ENCODE measurements at places on chromosomes 16 and 17. TPM values are rescaled to one million over a fixed set of nuclear protein-coding genes. Genes with fewer than 3 reads are reported as not detected.
A peak's percentile ranks its signal among the peaks of the same experiment; 100 is the strongest.

DNA sequence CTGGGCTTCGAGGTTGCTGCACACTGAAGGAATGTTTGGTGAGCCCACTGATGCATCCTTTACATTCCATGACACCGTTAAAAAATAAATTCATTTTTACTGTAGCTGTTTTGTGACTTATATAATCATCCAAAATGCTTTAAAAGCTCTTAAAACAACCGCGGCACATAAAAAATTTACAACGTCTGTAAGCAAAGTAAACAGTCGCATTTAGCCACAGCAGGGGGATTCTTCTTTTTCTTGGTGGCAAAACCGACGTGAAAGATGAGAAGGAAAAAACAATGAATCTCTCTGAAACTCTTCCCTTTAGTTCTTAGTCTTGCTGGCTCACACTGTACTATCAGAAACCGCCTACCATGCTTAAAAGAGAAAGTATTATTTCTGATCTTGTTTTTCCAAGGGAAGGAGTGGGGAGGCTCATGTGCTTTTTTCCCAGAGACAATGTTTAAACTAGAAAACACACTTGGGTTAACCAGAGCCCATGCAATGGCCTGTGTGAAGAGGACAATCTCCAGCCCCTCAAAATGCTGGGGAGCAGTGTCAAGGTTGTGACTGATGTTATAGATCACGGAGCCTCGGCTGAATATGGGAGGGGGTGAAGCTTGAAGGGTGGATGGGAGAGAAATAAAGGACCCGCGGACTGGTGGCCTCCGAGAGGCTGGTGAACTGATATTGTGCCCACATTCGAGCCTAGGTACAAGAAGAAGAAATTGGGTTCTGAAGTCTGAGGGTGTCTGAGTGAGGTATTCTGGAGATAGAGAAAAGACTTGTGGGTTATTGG is 91.1 kb downstream of the IRF8 start:
- no peak for DNase-seq
- H3K4me3 ChIP-seq: no peak overlapping the region
- no peaks in the 10 kb centered on the region for H3K4me1 ChIP-seq
- no peak overlapping the region for H3K27ac ChIP-seq
- H3K27me3 ChIP-seq: no peaks in the 10 kb centered on the region

The SHBG gene
- not detected for total RNA-seq

DNA sequence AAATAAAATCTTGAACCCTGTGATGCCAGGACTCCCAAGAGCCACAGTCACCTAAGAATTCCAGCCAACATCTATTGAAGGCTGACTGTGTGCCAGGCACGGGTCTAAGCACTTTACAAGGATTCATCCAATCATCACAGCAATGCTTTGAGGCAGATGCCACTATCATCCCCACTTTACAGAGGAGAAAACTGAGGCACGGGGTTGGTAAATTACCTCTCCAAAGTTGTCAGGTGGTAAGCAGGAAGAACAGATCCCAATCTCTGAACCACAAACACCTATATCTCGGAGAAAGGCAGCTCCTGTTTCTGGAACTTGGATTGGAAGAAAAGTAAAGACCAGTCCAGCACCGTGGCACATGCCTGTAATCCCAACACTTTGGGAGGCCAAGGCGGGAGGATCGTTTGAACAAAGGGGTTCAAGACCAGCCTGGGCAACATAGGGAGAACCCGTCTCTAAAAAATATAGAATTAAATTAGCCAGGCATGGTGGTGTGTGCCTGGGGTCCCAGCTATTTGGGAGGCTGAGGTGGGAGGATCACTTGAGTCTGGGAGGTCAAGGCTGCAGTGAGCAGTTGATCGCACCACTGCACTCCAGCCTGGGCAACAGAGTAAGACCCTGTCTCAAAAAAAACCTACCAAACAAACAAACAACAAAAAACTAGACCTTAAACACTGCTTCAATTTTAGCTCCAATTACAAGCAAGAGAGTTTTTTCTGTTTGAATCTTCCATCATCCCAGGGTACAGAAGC is 60.7 kb upstream of the SIAH1 start:
- peaks cover 4% of the 10 kb centered on the region for H3K4me1 ChIP-seq
- H3K27ac ChIP-seq: no peak overlapping the region
- H3K4me3 ChIP-seq: no peak overlapping the region
- no peak for DNase-seq

DNA sequence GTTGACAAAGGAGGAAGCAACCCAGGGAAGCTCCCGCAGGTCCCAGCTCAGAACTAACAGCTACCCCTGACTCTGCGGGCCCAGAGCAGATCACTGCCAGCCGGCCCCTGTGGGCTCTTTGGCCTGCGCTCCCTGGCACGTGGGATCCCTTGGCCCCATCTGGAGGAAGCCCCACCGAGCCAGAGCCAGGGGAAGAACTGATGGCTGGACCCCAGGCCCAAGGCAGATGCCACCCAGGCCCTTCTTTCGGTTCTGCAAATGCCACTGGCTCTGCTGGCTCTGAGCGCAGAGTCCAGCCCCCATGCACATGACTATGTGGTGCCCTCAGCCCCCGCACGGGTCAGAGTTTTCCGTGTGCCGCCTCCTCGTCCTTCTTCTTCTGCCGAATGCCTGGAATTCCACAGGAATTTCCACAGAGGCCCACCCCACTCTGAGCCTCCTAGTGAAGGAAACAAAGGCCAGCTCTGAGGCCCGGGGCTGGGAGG is 35.8 kb upstream of the SNN start:
- peak; percentile 92 for DNase-seq
- no peaks in the 10 kb centered on the region for H3K27me3 ChIP-seq

The SULT1A4 gene
- 8.2 TPM for total RNA-seq

GRCh38 chr17:8922451-8922850 is 43.1 kb downstream of the PIK3R5 start:
- H3K4me3 ChIP-seq: no peak overlapping the region
- no peaks in the 10 kb centered on the region for H3K27me3 ChIP-seq
- H3K36me3 ChIP-seq: no peaks in the 10 kb centered on the region
- no peak for DNase-seq

- H3K27me3 ChIP-seq: no peaks in the 10 kb centered on the region
- no peak overlapping the region for H3K4me3 ChIP-seq
- no peak for DNase-seq
- H3K27ac ChIP-seq: no peak overlapping the region
Observed at GRCh38 chr17:44333371-44333770, 8.7 kb upstream of the SLC25A39 start.

DNA sequence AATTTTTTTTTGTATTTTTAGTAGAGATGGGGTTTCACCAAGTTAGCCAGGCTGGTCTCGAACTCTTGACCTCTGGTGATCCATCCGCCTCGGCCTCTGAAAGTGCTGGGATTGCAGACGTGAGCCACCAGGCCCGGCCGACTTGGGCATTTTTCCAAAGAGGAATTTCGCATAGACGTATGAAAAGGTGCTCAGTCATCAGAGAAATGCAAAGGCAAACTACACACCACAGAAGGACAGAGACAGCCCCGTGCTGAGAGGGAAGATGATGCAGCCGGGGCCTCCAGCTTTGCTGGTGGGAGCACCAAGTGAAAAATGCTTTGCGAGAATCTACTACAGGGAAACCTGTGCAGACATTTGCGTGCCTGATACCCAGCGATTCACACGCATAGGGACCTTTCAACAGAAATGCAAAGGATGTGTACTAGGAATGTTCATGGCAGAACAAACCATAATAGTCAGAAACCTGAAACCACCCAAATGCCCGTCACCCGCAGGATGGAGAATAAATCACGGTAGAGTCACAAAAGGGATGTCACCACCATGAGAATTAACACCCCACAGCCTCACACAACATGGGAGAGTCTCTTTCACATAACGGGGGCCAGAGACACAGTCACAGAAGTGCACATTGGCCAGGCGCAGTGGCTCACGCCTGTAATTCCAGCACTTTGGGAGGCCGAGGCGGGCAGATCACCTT is 5.2 kb downstream of the RAB40B start:
- H3K4me3 ChIP-seq: no peak overlapping the region
- no peaks in the 10 kb centered on the region for H3K27me3 ChIP-seq
- no peaks in the 10 kb centered on the region for H3K36me3 ChIP-seq
- H3K27ac ChIP-seq: no peak overlapping the region

DNA sequence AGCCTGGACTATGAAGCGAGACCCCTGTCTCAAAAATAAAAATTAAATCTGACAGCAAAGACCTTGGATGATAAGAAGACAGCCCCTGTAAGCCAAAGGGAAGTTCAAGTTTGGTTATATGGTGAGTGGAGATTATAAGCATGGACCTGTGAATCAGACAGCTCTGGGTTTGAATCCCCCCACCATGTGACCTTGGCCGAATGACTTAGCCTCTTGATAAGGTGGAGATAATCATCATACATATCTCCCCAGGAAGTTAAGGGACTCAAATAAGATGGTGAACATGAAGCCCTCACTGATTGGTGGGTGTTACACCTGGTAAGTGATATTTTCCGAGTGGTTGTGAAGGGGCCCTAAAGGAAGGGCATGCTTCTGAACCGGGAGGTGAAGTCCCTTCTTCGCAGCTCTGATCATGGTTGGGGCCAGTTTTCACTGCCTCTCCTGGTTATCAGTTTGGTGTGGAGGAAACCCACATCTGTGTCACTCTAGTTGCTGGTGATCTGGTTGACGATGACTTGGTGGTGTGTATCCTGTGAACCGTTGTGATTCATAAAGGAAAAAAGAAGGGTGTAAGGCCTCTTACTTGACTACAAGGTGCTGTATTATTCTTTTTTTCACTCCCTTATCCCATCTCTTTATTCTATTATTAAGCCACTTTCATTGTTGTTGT is 61.7 kb upstream of the CLEC18A start:
- no peak for DNase-seq
- H3K27ac ChIP-seq: no peak overlapping the region
- H3K27me3 ChIP-seq: no peaks in the 10 kb centered on the region
- no peak overlapping the region for H3K4me3 ChIP-seq
- peaks cover 3% of the 10 kb centered on the region for H3K36me3 ChIP-seq
- H3K4me1 ChIP-seq: no peaks in the 10 kb centered on the region

The GINS2 gene
- total RNA-seq: 0.60 TPM

- no peak for DNase-seq
- H3K27ac ChIP-seq: no peak overlapping the region
- peaks cover 2% of the 10 kb centered on the region for H3K36me3 ChIP-seq
- no peak overlapping the region for H3K4me3 ChIP-seq
- no peaks in the 10 kb centered on the region for H3K4me1 ChIP-seq
Observed at GRCh38 chr17:29469276-29469675, 79.1 kb downstream of the TAOK1 start.

The ZNF629 gene
- 13.4 TPM for total RNA-seq

- H3K27ac ChIP-seq: no peak overlapping the region
- H3K4me3 ChIP-seq: no peak overlapping the region
- no peaks in the 10 kb centered on the region for H3K4me1 ChIP-seq
- DNase-seq: no peak
- no peaks in the 10 kb centered on the region for H3K36me3 ChIP-seq
Observed at GRCh38 chr17:72569148-72569946, 448.5 kb downstream of the SOX9 start.

DNA sequence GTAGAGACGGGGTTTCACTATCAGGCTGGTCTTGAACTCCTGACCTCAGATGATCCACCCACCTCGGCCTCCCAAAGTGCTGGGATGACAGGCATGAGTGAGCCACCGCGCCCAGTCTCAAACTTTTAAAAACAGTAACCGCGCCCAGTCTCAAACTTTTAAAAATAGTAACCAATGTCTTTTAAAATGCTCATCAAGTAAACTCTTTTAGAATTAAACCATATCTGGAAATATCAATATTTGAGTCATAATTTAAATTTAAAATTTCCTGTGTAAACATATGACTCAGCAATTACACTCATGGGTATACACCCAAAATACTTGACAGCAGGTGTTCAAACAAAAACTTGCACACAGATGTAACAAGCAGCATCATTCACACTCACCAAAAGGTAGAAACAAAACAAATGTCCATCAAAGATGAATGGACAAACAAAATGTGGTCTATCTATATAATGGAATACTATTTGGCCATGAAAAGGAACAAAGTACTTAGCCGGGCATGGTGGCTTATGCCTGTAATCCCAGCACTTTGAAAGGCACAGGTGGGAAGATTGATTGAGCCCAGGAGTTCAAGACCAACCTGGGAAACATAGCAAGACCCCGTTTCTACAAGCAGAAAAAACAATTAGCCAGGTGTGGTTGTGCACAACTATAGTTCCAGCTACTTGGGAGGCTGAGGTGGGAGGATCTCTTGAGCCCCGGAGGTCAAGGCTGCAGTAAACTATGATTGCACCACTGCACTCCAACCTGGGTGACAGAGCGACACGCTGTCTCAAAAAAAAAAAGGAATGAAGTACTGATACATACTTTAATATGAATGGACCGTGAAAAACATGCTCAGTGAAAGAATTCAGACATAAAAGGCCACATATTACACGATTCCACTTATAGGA is 20.2 kb downstream of the ENPP7 start:
- H3K27ac ChIP-seq: no peak overlapping the region
- no peaks in the 10 kb centered on the region for H3K27me3 ChIP-seq
- no peak for DNase-seq
- H3K36me3 ChIP-seq: no peaks in the 10 kb centered on the region
- no peak overlapping the region for H3K4me3 ChIP-seq

DNA sequence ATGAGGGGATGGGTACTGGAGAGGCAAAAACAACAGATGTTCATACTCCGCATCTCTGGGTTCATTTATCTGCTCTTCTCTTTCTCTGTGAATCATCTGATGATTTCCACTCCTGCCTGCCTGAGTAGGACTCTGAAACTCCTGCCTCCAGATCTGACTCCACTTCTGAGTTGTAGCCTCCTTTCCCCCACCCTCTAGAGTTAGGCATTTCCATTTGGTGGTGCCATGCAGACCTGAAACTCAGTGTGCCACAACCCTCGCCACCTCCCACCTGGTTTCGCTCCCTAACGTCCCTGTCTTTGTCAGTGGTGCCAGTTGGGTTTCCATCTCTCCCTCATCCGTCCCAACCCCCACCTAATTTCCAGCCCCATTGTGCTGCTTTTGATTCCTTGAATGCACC is 126.2 kb downstream of the PRKCB start:
- no peaks in the 10 kb centered on the region for H3K27me3 ChIP-seq
- no peak overlapping the region for H3K27ac ChIP-seq
- H3K36me3 ChIP-seq: no peaks in the 10 kb centered on the region
- no peaks in the 10 kb centered on the region for H3K4me1 ChIP-seq

DNA sequence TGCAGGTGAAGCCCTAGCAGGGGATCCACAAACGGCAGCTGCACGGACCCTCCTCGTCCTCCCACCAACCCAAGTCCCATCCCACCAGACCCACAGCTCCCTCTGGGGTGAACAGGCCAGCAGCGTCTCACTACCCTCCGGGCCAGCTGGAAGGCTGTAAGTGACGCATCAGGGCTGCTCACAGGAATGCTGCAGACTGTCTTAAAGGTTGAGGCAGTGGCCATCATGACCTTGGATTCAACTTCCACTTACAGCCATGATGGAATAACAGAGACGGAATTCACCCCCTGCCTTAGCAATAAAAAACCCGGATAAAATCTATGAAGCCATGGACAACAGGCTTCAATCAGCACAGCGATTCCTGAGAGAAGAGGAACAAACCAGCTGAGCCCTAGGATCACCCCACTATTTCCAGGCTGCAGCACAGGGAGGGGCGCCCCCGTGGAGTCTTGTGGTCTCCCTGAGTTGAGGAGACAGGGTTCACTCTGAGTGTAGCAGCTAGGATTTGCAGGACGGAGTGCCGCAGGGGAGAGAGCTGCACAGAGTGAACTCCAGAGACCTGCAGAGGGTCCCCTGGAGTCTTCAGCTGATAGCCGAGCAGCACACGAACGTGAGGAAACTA is 10.5 kb downstream of the FAM83G start:
- no peak overlapping the region for H3K4me3 ChIP-seq
- no peaks in the 10 kb centered on the region for H3K27me3 ChIP-seq
- H3K36me3 ChIP-seq: no peaks in the 10 kb centered on the region

GRCh38 chr17:82924812-82925211 is 85.0 kb upstream of the ZNF750 start:
- H3K4me1 ChIP-seq: no peaks in the 10 kb centered on the region
- peaks cover 4% of the 10 kb centered on the region for H3K36me3 ChIP-seq
- DNase-seq: peak; percentile 69
- no peaks in the 10 kb centered on the region for H3K27me3 ChIP-seq
- H3K4me3 ChIP-seq: no peak overlapping the region

The KRT9 gene
- total RNA-seq: not detected
